ENCODE measurements at places on chromosomes 6 and 20.

DNA sequence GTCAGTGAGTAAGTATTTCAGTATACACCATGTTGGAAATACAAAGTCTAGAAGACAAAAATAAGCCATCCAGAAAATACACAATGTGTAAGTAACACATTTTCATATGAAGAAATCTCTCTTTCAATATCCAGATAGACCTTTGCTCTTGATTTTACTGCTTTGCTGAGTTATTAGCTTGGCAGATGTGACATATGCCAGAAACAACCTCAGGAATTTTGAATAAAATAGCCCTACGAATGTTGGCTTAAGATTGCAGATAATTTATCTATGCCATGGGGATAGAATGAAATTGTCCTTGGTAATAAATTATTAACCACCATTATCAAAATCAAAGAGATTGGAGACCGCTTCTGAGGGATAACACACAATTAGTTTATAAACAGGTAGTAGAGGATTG, 1036.9 kb upstream of the EPHA7 start:
- DNase-seq = no peak

DNA sequence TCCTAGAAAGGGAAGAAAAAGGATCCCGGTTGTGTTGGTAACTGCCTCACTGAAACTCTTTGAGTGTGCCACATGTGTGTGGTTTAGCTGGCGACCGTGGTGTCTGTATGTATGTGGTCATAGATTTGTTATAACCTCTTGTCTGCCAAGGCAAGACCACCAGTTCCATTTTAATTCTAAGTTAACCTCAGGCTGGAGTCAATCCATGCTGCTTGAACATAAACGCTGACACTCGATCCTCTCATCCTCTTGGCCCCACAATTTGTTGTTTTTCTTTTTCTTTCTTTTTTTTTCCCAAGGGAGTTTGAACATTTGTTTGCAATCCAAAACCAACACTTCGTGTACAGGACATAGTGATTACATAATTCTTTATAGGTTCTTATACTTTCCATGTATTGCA, 318.9 kb upstream of the JAG1 start:
- no peak for DNase-seq

DNA sequence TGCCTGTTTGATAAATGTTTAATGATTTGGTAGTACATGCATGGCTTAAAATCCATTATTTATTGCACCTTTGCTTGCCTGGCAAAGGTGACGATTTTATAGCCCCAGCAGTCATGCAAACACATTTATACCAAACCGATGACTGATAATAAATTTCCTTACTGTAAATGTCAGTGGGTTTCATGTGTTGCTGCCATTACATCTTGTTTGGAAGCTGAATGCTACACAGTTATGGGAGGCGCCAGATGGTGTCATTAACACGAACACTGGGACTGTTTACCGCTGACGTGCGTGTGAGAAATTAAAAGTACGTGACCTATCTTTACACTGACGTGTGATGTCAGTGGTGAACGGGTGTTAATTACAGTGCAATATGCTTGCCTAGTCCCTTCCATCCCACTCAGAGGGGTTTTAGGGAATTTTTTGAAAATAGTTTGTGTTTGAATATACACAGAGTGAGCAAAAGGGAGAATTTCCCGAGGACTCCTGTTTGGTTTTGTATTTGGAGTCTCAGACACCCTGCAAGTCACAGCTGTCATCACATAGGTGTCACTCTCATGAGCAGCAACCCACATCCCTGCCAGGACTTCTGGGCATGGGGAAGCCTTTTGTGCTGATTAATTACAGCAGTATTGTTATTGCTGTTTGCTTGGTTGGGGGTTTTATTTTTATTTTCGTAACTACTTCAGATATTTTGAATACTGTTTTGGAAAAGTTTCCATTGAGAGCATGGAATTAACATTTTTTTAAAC, 151.8 kb upstream of the INSM1 start:
- no peak for DNase-seq

DNA sequence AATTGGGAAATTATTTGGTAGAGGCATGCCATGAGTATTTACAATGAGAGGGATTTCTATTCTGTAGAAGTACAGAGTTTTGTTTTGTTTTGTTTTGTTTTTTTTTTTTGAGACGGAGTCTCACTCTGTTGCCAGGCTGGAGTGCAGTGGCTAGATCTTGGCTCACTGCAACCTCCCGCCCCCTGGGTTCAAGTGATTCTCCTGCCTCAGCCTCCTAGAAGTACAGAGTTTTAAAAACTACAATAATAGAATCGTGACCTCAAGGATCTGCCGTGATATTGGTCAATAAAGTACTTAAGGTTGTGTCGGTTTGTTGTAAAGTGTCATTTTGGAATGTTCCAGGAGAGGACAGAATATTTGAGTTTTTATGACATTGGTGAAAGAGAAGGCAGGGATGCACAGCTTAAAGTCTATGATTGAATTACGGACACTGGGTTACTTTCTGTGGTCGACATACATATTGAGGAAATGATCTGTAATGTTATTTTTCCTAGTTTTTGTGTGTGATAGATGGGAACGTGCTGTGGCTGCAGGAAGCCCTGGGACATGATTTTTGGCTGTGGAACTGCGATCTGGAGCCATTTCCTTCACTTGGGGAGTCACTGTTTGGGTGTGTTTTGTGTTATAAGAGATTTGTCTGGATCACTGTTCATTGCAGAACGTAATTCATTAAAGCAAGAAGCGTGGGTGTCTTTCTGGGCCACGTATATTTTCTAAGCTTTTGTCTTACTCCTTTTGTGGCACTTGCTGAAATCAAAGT, 59.6 kb downstream of the TIAM2 start:
- DNase-seq = no peak

DNA sequence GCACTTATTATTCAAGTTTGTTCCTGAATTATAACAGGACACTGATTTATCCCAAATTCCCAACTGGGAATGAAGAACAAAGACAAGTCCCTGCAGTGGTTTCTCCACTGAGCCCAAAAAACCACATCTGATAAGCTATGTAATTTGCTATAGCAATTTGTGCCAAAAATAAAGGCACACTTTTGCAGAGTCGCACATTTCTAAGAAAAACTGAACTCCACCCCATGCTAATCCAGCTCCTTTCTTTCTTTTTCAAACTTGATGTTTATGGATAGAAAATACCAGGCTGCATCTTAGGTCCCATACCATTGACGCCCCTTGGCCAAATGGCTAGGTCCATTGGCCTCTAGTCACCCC, 170.2 kb upstream of the CITED2 start:
- DNase-seq = no peak

- DNase-seq = no peak
Measured at GRCh38 chr6:87588756-87589407, 905 bp downstream of the RARS2 start.

DNA sequence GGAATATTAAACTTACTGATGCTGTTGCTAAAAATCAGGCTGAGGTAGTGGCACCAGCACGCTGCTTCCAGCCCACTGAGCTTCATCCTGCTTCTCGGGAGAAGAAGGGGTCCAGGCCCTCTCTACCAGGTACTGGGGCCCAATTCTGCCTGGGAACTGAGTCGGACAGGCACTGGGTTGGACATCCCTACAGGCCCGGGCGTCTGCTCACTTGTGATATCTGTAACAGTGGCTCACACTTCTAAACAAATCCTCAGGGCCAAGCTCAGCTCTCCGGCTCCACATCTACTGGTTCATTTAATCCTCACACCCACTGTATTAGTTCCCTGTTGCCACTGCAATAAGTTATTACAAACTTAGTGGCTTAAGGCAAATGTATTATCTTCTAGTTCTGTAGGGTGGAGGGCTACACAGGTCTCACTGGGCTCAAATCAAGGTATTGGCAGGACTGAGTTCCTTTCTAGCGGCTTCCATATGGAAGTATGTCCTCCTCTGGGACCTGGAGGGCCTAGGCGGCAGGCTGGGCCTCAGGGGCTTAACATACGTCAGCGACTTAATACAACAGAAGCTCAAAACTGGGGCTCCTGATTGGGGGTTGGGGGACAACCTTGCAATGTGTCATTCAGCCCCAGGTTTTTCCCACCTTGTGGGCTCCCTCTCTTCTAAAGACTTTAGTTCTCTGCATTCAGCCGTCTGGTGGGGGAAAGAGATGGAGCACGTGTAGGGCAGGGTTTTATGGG, 1.6 kb upstream of the KCNK15 start:
- no peak for DNase-seq

- no peak for DNase-seq
Measured at GRCh38 chr20:2593756-2594155, 57.4 kb downstream of the TMC2 start.

DNA sequence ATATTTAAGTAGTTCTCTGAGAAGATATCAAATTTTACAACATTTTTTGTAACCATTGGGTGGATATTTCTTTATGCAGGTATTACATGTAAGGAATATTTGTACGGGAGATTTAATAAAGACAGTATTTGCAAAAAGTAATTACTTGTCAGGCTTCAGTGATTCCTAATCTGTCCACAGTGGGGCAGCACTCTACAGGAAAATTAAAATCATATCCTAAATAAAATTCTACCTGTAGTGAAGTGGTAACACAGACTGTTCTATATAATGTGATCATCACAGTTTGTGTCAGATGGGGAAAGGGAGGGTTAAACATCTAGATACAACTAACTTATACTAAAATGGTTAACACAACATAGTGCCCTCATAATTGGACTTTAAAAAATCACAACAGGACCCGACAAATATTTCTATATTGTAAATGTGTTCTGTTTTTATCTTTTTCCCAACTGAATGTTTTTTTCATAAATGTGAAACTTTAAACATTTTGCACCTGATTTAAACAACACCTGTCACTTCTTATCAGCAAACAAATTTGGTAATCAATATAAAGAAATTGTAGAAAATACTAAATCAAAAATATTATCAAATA, 145.6 kb upstream of the MANEA start:
- no peak for DNase-seq

- no peak for DNase-seq
Measured at GRCh38 chr20:3783511-3784195, 2.4 kb upstream of the SPEF1 start.

DNA sequence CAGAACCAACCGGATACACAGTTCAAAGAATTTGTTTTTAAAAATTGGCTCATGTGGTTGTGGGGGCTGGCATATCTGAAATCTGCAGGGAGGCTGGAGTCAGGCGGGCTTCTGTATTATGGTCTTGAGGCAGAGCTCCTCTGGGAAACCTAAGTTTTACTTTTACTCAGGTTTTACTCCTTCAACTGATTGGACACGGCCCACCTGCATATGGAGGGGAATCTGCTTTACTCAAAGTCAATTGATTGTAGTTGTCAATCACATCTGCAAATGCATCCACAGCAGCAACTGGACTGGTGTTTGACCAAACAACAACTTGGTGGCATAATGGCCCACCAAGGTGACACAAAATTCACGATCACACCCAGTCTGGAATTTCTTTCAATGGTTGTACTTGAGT, 103.4 kb downstream of the ERMARD start:
- no peak for DNase-seq

- no peak for DNase-seq
Measured at GRCh38 chr20:361561-361960, 14.7 kb downstream of the NRSN2 start.

DNA sequence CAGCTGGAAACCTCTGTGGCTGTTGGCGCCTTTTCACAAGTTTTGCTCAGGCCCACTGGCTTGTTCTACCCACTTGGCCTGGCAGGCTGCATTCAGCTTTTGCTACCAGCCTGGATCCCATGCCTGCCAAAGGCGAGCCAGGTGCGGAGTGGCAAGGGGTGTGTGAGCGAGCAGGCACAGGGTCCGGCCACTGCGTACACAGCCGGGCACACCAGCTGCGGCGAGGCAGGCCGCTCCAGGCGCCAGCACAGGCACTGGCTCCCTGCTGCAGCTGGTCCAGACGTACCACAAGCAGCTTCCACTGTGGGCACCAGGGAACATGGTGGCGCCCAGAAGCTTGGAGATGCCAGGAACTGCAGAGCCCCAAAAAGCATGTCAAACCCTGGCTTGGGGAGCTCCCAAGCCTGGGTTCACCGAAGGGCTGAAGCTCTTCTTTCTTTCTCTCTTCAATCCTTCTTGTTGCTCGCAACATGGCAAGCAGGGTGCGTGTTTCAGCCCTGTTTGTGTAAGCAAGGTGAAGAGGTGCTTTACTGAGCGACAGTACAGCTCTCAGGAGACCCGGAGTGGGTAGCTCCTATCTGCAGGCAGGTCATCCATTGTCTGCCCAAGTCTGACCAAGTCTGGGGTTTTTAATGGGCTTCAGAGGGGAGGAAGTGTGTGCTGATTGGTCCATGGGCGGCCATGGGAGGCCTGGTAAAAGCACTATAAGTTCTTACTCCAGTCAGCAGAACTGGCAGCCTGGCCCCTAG, 32.6 kb upstream of the GRM4 start:
- no peak for DNase-seq

DNA sequence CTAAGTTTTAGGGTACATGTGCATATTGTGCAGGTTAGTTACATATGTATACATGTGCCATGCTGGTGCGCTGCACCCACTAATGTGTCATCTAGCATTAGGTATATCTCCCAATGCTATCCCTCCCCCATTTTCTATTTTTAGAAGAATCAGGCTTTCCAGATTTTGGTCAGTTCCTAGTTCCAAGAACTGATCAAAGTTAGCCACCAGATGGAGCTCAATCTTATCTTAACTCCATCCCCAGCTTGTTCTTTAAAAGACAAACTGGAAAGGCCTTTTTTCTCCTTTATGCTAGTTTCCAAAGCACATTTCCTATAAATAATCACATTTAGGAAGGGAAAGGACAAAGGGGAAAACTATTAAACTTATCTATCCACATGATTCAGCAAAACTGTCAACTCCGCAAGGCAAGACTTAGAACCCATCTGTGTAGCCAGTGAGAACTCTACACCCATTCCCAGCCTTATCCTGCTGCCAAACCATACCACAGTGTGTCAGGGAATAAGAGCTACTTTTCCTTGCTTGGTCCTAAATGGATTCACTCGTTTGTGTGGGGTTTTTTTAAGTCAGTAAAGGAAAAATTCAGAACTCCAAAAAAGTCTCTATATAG, 22.8 kb upstream of the KHDC1 start:
- no peak for DNase-seq

DNA sequence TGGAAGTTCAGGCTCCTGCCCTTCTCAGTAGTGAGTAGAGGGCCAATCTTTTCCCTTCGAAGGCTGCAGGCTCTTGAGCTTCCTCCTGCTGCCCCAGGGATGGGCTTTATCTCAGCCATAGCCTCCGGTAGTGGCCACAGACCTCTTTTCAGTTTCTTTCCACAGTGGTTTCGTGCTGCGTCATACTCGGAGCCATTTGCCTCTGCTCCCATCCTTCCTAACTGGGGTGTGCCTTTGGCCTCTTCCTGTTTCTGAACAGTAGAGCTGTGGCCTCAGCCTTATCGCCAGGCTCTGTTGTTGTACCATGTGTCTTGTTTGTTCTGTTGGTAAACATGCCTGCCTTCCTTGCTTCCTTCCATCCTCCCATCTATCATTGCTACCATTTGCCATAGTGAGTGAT, 54.1 kb downstream of the TULP4 start:
- no peak for DNase-seq

Measured in stimulated activated naive CD8-positive, alpha-beta T cell treated with anti-CD3 and anti-CD28 coated beads, Interleukin-15, amount 100 ng/mL, for 72 hours (primary cell).